ENCODE measurements at places on chromosomes 5 and 9.

DNA sequence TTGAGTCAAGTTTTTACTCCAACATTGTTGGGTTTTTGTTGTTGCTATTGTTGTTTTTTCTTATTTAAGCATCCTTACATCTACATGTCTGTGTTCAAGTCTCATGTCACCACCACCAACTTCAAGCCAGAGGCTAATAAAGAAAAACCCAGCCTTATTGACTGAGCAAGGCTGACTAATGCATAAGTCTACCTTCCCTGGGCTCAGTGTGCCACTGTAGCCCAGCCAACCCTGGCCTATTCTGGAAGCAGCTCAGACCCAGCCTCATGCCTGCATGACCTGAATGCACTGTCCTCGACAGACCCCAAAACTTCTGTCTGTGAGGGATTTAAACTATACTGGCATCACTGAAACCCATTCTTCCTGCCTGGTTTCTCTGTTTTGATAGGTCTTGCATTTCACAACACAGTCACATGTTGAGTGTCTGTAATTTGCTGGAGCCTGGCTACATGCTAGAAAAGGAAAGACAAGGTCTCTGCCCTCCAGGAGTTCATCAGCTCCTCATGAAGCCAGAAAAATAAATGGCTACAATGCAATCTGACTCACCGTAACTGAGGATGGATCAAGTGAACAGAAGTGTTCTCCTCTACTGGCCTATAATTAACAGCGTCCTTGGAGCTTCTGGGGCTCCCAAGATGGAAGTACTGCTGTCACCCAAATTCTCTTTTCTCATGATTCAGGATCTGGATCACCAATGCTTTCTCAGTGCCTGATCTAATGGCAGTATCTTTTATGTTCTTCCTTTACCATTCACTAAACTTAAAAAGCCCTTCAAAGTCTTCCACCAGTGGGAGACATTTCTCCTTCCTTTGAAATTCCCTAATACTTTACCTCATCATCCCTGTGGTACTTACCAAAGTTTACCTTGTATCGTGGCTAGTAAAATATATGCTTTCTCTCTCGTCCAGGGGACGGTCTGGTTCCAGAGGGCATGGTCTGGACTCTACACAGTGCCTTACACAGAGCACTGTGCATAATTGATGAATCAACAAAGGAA lies 103.9 kb upstream of the IFNE start:
- no peak for DNase-seq

DNA sequence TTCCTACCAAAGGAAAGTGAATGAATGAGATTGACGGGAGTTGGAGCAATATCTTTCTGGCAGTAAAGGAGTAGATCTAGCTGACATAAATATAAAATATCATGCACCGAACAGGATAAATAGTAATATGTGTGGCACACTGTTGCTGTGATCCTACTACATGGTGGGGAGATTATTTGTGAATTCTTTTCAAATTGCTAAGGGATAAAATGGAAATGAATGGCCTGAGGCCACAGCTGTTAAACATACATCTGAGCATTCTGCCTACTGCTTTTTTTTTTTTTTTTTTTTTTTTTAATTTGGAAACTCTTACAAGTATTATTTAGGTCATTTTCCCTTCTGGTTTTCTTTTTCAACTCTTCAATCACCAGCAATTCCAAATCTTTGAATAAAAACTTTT lies 66.8 kb downstream of the MEF2C start:
- DNase-seq = no peak

DNA sequence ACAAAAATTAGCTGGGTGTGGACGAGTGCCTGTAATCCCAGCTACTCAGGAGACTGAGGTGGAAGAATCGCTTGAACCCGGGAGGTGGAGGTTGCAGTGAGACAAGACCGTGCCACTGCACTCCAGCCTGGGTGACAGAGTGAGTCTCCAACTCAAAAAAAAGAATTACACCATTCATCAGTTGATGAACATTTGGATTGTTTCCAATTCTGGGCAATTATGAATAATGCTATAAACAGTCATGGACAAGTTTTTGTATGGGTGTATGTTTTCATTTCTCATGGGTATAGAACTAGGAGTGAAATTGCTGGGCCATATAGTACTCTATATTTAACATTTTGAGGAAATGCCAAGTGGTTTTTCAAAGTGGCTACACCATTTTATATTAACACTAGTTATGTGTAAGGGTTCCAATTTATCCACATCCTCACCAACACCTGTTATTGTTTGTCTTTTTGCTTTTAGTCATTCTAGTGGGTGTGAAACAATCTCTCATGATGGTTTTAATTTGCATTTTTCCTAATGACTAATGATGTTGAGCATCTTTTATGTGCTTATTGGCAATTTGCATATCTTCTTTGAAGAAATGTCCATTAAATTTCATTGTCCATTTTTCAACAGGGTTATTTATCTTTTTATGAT lies 9.0 kb upstream of the CCDC125 start:
- no peak for DNase-seq

GRCh38 chr9:137590123-137590468 lies 216 bp downstream of the ZMYND19 start:
- no peak for DNase-seq

GRCh38 chr5:117812861-117813260 lies 1175.5 kb downstream of the DTWD2 start:
- no peak for DNase-seq

Data from hippocampal formation (tissue), 2 donors.